Spinal cord (tissue), 10 donors: ENCODE measurements at places on chromosomes 16 and 17. TPM values are rescaled to one million over a fixed set of nuclear protein-coding genes. Genes with fewer than 3 reads are reported as not detected.

DNA sequence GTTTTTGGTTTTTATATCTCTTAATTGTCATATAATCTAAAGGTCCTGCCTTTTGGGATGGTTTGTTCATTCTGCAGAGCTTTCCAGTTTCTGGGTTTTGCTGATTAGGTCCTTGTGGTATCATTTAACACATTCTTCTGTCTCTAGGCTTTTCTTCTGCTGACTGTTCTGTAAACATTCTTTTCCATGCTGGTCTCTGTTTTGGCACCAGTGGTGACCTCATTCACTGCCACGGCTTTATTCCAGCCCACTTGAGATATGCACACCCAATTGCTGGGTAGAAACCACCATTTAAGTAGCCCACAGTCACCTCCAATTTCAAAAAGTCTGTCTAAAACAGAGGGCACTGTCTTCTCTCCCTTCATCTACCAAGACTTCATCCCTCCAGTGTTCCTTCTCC is 31.1 kb upstream of the COX10 start:
- no peak for DNase-seq

DNA sequence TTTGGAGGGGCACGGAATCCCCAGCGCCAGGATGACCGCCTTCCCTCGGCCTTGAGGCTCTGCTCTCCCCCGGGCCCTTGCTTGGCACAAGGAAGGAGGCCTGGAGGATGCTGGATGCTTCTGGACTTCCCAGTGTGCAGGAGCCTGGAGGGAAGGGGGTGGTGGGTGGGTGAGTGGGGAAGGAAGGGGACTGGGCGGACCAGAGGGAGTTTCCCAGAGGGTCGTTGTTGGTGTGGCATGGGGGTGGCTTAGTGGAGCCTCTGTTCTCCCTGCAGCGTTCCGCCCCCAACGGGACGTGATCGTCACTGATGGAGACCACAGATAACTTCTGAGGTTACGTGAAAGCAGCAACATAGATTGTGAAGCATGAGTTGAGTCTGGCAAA is 140.0 kb downstream of the IRF8 start:
- DNase-seq, result no peak

GRCh38 chr17:8120520-8121406 is 2.4 kb upstream of the ALOXE3 start:
- DNase-seq, result peak; percentile 87

DNA sequence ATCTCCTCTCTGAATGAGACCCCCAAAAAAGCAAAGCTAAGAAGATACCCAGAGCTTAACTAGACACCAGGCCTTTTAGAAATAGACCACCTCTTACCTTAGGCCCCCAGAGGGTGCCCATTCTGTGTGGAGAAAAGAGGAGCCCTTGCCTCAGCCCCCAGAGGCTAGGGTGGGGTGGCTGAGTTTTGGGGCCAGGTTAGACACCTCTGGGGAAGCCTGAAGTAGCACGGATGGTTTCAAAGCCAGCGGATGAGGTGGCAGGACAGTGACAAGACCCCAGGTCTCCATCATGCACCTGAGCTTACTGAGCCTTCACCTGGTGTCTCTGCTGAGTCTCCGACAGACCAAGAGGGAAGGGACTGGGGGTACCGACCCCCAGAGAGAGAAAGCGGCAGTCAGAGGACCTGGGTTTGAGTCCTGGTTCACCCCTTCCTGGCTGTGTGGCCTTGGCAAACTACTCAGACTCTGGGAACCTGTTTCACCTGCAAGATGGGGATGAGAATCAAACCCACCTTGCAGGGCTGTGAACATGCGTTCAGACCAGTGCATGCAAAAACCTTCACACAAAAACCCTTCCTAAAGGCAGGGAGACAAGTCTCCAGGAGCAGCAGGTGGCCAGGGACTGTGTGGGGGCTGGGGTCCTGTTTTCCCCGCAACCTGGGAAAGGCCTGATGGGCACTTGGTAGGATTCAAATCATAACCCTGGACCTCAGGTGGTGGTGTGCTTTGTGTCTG is 7.7 kb downstream of the SCGB1C2 start:
- DNase-seq, result no peak

DNA sequence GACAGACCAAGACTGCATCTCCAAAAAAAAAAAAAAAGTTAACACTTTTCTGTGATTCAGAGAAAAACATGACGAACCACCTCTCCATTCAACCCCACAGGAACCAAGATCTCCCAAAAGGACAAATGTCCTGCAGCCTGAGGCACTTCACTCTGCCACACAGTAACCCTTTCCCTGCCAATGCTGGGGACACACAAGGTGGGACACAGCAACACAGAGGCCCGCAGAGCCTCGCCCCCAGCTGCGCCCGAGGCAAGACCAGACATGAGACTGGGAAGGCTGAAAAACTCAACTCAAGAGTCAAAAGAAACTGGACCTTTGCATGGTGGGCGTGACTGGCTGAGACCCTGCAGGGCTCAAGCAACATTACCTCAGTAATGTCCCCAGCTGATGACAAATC is 34.0 kb downstream of the FANCA start:
- DNase-seq, result no peak

DNA sequence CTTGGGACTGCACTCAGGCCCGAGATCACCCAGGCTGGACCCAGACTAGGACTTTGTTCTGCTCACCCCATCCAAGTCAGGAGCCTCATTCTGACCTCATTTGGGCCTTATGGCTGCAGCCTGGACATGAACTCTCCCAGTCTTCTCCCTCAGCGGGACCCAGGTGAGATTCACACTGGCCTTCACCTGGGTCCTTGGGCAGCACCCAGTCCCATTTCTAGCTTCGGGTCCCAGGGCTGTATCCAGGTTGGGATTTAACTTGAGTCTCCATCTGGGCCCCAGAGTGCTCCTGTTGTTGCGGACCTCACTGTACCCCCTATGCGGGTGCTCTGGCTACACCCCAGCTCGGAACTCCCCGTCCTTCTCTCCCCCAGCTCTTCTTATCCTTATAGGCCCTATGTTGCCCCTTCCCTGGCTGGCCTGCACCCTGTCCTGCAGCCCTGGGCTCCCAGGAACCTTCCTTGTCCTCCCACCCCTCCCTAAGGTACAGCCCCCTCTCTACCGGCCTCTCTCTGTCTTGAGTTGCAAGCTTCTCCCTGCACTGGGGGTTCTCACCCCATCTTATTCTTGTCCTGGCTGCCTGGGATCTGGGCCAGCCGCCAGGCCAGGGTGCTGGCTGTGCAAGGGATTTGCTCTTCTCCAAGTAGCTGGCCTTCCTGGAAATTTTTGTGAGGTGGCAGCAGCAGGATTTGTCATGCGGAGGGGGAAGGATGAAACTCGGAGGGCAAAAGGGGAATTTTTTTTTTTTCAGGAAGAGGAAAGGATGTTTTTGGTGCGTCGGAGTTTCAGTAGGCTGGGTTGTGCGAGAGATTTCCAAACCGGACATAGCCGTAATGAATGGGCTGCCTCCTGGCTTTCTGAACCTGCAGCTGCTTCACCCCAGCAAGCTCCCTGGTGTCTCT is 904 bp downstream of the MAP2K3 start:
- DNase-seq, result no peak

DNA sequence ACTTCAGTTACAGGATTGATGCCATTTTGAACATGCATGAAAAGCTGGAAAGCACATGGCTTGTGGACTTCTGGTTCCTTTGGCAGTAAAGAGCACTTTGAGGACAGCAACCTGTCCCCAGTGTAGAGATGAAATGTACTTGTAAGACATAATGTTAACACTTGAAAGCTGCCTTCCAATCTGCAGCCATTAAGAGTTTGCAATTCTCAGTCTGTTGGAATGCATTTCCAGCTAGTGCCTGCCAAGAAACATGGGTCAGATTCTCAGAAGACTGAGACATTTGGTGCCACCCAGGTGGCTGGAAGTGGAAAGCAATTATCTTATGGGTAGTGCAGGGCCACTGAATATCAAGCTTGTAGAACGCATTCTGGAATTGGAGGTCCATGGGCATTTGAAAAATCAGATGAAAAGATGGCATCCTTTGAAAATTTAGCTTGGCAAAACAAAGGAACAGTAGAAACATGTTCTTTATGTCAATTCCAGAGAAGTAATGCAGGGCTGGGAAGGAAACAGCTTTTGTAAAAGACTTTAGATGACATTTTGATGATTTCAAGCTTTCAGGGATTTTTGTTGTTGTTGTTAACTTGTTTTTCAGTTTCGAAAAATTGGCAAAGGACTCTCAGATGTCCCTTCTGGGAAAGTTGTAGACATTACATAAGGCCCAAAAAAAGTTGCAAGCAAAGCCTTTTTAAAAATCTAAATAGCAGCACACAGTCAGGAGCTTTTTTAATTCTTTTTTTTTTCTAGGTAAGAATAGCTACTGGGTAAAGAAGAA is 147.0 kb downstream of the ABCA8 start:
- peak; percentile 62 for DNase-seq

RNF112 gene
- polyA plus RNA-seq, result 31.8 TPM

KRTAP3-2 gene
- not detected for polyA plus RNA-seq

KRT17 gene
- 0.66 TPM for polyA plus RNA-seq
